ENCODE measurements at places on chromosomes 5 and 9.

DNA sequence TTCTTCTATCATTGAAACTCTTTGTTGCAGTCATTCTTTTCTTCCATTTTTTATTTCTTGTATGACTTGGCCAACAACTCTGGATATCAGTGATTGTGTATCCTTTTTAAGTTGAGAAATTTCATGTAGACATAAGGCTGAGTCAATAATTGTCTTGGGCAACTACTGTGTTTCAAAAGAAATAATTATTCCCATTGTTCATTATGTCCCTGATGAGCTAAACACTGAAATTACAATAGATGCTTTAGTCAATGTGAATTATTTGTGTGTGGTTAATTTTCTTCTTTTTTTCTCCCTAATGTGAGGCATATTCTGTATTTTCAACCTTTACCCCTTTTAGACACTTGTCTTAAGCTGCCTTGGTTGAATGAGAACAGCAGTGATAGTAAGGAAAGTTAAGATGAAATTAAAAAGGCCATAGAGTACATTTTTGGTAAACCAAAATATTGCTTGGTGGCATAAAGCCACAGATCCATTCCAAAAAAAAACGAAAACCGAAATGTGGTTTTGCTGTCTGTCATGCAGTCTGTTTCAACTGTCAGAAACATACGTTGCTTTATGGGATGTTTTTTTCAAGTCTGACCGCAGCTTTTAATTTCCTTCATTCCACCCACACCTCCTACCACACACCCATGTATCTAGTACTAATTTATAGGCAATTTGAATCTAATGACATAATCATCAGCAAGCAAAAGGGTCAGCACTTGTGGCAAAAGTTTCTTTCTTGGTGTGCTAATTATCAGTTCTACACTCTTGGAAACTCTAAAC, 21.1 kb downstream of the TLE4 start:
- no peak for DNase-seq

DNA sequence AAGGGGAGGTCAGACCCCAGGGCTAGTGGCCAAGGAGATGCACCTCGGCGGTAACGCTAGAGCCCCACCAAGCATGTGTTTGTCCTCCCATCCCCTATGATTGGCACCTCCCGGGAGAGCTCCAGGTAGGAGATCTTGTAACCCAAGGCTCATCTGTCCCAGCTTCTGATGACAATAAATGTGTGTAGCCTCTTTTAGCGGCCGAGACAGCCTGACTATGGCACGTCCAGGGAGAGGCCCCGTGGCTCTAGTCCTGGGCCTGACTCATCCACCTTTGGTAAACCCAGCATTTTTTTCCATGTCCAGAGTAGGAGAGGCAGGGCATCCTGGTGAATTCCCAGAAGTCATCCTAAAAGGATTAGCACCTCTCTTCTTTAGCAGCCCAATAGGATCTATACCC, 39.2 kb downstream of the IRF1 start:
- no peak for DNase-seq

DNA sequence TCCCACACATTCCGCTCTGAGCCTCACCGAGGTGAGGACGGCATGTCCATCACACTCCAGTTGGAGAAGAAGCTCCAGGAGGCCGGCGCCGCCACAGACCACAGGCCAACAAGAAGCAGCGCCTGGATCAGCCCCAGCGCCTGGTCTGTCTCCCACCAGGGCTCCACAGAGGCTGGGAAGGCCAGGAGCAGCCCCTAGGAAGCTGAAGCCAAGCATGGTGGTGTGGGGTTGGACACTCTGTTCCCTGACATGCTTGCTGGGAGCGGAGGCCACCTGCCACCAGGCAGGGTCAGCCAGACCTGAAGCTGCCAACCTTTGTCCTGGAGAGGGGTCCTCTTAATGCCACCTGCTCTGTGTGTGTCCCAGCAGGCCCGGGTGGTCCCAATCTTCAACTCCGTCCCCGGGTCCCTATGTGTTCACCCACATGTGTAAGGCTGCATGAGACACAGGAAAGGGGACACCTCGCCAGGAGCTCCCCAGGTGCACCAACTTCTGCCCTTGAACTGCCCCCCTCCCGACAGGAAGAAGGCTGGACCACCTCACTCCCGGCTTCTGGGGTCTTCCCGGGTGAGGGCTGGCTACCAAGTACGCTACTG, 140.1 kb upstream of the PPP1R26 start:
- DNase-seq, result no peak

GRCh38 chr9:123998970-123999621, 12.5 kb upstream of the LHX2 start:
- DNase-seq, result no peak

- no peak for DNase-seq
These were observed 81.3 kb downstream of the SMARCA2 start for GRCh38 chr9:2096376-2096970.

DNA sequence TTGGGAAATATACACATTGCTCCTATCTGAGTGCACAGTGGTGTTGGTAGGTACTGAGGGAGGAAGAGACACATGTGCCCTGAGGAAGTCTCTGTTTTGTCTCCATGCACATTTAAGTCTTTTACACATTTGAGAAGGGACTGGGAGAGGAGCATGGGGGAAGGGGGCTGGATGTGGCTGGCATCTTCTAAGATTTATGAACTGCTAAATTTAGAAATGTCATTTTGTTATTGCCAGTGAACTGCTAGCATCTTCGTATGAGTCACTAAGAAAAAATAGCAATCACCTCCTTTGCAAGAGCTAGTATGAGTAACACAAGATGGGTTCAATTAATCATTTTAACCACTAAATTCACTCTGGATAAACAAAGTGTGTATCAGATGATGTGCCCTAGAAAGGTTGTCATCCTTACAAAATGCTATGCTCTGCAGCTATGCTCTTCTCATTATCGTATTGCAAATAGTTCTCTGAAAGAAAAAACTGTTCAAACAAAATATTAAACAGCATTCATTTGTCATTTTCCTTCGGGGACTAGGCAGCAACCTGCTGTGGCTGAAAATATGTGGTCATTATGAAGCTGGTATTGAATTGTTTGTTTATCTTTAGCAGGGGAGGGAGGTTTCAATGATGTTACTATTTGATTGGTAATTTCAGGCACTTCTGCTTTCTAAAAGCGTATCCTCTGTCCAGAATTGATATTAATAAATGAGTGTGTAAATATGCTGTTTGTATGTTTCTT, 236.5 kb downstream of the DMRTA1 start:
- DNase-seq, result no peak

DNA sequence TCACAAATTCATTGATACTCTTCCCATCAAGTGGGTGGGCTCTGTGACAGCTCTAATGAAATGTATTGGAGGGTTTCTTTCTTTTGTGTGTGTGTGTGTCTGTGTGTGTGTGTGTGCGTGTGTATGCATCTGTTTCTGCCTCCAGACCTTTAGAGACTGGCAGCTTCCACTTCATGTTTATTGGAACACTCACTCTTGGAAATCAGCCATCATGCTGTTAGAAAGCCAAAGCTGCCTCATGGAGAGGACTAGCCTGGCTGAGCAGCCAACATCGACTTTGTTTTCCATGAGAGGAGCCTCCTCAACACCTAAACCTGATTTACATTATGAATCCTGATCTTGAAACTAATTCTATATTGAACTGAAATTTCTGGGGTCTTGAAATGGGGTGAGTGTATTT, 128.5 kb upstream of the FAM174A start:
- no peak for DNase-seq

DNA sequence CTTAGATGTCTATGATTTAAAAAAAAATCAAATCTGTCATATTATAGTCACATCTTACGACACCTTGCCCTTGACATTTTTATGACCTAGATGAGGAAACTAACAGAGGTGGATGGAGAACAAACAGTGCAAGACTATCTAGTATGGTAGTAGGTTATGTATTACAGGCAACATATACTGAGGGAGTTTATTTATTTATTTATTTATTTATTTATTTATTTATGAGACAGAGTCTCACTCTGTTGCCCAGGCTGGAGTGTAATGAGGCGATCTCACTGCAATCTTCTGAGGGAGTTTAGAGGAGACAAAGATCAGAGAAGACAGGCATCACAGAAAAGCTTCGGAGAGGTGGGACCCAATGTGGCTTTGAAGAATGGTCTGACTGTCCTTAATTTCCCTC, 4.5 kb upstream of the PBX3 start:
- no peak for DNase-seq

- no peak for DNase-seq
These were observed 3.7 kb downstream of the RECK start for GRCh38 chr9:36040271-36040925.

DNA sequence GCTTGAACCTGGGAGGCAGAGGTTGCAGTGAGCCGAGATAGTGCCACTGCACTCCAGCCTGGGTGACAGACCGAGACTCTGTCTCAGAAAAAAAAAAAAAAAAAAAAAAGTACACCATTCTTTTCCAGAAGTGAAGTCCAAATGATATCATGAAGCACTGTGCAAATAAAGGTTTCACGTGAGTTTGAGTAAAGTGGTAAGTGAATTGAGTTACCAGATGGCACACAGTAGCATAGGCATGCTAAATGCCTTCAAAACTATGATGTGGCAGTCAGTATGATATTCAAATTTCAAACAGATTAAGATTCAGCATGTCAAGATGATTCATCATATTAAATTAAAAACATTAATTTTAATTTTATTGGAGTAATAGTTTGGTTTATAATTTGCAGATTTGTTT, 195.2 kb downstream of the TAF11L14 start:
- no peak for DNase-seq

- DNase-seq, result no peak
These were observed 42.4 kb downstream of the RHOBTB3 start for GRCh38 chr5:95773335-95774059.

- DNase-seq, result no peak
These were observed 57.6 kb downstream of the DPYSL3 start for GRCh38 chr5:147452165-147452811.

GRCh38 chr9:134825025-134825424, 55.6 kb upstream of the FCN2 start:
- DNase-seq, result no peak

DNA sequence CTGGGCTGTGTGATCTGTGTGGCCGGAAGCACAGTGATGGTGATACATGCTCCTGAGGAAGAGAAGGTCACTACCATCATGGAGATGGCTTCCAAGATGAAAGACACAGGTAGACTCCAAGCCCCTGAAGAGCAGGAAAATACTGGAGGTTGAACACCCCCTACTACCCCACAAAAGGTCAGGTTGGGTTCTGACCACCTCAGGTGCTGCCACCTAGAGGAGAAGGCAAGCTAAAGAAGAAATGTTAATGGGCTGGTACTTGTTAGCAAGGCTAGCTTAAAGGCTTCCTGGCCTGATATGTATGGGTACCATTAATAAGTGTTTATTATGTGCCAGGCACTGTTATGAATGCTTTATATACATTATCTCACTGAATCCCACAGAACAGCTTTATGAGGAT, 11.7 kb downstream of the NIPAL4 start:
- no peak for DNase-seq

DNA sequence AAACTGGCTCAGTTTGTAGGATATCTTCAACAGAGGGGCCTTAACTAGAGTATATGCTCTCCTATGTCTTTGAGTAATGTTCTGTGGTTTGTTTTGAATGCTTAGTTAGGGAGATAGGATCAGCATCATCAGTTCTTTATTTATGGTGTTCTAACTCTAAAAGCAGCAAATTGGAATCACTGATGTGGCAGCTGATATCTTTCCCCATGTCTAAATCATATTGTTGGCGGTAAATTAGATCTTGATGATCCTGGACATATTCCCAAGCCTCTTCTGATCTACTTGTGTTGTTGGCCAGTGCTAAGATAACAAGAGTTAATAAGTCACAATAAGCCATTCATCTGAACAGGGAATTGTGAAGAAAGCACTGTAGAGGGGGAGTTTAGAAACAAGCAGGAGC, 332.4 kb upstream of the DAB2 start:
- DNase-seq, result no peak

DNA sequence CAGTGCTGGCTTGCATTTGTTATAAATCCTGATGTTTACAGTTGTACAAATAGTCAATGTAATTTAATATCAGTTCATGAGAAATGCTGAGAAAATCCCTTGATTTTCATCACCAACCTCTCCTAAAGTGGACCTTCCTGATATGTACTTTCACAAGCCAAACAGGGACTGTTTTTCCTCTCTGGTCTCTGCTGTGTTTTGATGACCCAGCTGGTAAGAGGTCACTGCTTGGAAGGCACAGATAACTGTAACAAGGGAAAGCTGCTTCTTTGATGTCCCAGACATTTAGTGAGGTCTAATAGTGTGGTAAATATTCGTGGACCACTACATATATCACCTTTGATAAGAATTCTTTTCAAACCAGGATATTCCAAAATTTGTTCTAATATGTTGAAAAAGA, 68.7 kb upstream of the HAPLN1 start:
- DNase-seq, result no peak

DNA sequence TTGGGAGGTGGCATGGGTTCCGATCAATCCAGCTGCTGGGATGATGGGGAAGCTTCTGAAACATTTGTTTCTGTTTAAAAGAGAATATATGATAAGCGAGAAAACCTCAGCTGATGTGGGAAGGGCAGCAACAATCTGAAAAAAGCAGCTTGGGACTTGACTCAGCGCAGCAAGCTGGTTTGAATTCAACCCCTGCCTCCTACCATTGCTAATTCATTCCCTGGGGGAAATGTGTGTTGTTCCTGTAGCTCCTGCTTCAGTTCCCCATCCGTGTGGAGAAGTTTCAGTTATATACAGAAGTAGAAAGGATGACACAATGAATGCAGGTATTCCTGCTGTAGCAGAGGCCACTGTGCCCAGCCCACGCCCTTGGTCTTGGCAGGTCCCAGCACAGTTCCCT, 145.1 kb downstream of the NXNL2 start:
- no peak for DNase-seq

GRCh38 chr5:95163079-95163478, 121.8 kb downstream of the MCTP1 start:
- no peak for DNase-seq

DNA sequence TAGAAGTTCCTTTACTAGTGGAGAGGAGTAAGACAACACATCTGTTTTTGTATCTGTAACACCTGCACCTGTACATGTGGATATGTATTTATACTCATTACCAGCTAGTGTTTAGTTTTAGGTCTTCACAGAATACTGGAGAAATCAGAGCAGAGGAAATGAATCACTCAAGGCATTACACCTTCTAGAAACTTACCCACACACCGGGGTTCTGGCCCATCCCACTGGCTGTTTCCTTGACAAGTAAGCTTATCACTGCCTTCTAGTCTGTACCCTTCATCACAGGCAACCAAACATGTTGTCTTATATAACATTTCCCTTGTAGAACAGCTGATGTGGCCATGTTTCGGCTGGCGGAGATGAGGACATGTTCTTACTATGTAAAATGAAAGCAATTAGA, 76.7 kb downstream of the SVEP1 start:
- DNase-seq, result no peak

GRCh38 chr9:13266167-13266566, 13.3 kb downstream of the MPDZ start:
- DNase-seq, result no peak

- DNase-seq, result peak; percentile 37
These were observed 99.5 kb upstream of the LMX1B start for GRCh38 chr9:126514037-126514821.

DNA sequence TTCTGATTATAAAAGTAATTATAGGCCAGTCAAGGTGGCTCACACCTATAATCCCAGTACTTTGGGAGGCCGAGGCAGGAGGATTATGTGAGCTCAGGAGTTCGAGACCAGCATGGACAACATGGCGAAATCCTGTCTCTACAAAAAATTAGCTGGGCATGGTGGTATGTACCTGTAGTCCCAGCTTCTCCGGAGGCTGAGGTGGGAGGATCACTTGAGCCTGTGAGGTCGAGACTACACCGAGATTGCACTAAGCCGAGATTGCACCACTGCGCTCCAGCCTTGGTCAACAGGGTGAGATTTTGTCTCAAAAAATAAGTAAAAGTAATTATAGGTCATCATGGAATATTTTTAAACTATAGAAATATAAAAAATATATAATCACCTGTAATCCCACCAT, 18.1 kb downstream of the IRF1 start:
- DNase-seq, result no peak
